ENCODE measurements at places on chromosomes 1 and 21.

GRCh38 chr1:71557138-71557537, 476.3 kb upstream of the ZRANB2 start:
- DNase-seq, result no peak

- DNase-seq, result no peak
Observed at GRCh38 chr1:21773585-21773984, 9.4 kb downstream of the USP48 start.

GRCh38 chr1:228241259-228241658, 33.4 kb downstream of the OBSCN start:
- DNase-seq, result no peak

DNA sequence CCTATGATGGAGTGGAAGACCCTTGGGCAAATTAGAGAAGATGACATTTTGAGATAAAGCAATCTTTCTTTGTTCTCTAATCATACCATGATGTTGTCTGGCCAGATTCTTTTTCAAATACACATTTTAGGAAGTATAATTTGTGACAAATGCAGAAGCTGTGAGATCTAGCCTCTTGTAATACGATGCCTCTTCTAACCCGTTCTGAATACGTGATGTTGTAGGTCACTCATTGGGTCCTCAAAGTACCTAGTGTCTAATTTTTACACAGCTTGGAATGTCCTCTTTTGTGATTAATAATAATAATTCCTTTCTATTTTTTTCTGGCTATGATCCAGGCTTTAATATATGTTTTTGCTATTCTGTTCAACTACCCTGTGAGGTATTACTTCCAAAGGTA, 502.7 kb downstream of the NUF2 start:
- no peak for DNase-seq

DNA sequence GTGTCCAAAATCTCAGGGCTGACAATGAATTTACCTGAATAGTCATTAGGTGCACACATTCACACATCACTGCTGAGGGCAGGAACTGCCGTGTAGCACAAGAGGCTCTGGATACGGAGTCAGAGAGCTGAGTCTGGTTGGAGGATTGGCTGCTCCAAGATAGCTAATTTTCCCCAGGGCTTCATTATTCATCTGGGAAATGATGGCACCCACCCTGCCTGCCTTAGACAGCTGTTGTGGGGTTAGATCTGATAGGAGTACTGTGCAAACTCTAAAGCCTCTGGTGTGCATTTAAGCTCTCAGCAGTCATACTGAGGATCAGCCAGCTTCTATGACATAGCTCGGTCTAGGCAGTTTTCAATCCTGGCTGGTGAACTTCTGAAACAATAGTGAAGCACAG, 67.0 kb downstream of the LMX1A start:
- no peak for DNase-seq

DNA sequence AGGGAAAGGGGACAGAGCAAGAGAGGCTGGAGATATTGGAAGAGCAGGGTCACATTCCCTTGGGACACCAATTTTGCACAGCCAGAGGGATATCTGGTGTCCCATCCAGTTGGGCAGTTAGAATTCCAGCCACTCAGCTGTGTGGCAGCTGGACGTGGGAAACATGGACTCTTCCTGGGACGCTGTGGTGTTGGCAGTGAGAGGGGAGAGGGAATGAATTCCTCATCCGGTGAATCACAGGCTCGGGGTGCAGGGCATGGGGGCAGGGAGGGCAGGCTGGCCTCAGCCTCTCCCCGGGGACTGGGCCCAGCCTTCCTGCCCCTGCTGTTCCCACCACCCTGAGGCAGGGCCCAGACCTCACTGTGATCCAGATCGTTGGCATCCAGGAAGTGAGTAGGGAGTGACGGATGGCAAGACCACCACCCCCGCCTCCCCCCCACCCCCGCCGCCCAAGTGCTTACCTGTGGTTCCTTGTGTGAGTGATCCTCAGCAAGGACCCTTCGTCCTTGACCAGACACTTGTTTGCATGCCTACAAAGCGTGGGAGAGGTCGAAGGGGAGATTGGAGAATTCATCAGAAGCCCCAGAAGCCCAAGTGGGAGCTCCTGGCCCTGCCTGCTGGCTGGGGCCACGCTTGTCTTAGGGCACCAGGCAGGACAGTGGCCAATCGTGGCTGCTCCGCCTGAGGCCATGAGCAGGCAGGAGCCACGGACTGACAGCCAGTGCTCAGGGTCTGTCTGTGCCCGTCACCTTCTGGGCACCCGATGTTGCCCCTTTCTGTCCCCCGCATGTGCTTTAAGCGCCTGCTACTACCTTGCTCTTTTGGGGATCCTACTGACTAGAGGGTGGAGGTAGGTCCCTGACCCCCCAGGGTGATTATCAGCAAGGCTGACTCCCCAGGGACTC, 8.7 kb downstream of the WNT3A start:
- peak; percentile 41 for DNase-seq

DNA sequence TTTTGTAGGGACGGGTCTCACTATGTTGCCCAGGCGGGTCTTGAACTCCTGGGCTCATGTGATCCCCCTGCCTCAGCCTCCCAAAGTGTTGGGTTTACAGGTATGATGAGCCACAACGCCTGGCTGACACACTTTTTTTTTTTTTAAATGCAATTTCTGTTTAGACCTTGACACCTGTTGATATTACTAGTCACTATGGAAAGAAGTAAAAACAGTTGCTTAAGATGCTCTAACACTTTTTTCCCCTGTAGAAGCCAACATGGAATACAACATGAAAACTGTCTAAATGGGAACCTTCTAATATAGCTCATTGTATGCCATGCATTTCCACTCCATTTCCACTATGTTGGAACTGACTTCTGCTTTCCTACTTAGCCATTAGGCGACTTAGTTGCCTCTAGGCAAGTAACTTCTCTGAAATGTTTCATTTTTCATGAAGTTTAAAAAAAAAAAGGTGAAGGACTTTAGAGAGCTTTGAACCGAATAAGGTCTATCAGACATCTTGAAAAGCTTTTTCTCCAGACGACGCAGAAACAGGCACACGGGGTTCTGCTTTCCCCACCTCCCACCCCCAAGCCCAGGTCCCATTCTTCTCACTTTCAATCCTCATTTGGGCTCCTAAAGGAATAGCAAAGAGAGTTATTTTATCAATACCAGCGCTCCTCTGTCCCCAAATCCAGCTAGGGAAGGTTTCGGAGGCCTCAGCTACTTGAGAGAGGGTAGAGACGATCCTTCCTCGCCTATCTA, 648 bp upstream of the DR1 start:
- no peak for DNase-seq

- no peak for DNase-seq
Observed at GRCh38 chr1:67052741-67053534, 1.0 kb downstream of the SLC35D1 start.

- DNase-seq, result no peak
Observed at GRCh38 chr1:152148981-152149380, 10.0 kb downstream of the RPTN start.

DNA sequence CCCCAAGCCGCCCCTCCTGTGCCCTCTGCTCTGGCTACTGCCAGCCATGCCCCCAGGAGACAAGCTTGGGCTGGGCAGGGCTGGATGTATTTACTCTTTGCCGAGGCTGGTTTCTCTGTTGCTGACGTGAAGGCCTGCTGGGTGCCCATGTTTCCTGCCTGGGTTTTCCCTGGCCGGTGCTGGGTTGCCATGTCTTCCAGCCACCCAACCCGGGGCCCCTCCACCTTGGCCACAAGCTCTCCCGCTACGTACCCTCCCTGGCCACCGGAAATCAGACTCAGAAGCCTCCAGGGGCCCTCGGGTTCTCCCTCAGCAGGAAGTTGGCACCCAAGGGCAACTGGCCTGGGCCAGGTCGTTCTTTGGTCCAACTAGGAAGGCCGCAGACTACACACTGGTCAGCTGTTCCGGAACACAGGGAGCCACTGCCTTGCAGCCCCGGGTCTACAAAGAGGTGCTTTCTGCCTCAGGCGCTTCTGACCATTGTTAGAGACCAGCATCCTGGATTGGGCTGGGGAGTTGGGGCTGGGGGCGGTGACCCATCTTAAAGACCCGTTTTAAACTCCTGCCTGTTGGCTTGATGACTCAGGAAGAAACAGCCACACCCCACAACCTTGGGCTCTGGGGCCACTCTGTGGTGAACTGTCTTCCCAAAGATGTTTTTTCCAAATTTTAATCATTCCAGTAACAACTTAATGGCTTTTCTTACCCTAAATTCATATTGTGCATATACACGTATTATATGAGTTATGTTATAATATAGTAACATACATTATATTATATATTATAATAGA, 71.2 kb upstream of the RUNX3 start:
- no peak for DNase-seq

- no peak for DNase-seq
Observed at GRCh38 chr21:31136891-31137290, 98.6 kb upstream of the KRTAP19-8 start.

- DNase-seq, result no peak
Observed at GRCh38 chr1:20626524-20626923, 6.7 kb upstream of the PINK1 start.

GRCh38 chr1:3452866-3453175, 1.6 kb upstream of the ARHGEF16 start:
- no peak for DNase-seq

DNA sequence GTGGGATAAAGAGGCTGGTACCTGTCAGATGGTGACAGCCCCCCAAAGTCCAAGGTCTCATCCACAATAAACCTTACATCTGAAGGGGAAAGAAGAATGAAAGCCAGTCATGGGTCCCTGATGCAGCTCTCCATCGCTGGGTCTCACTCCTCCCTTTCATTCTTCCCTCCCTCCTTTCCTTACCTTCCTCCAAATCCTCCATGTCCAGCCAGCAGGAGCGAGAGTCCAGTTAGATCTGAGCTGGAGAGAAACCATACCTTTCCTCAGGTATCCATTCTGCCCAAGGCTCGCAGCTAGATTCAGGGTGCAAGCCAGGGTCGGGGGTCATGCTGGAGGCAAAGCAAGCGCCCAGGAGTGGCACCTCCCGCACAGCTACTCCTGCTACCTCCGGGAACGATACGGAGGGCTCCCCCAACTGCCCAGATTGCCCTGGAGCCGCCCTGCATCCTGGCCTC, 421 bp downstream of the PSRC1 start:
- DNase-seq, result no peak

DNA sequence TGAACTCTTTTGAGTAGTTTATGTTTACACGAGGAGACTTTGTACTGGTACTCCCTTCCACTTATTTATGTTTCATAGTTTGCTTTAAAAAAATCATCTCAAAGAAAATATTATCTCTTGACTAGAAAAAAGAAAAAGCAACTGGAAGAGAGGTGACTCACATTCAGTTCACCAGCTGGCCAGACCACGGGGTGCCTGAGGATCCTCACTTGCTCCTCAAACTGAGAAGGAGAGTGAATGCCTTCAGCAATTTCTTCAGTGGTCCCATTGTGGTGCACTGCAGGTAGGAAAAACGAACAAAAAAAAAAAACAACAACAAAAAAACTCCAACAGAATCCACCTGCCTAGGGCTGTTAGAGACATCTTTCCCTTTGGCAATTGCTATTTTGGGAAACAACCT, 102.9 kb downstream of the PTPRC start:
- DNase-seq, result no peak

- no peak for DNase-seq
Observed at GRCh38 chr1:143717434-143717833, 254.4 kb downstream of the FAM72C start.

- DNase-seq, result no peak
Observed at GRCh38 chr1:174892016-174892415, 107.7 kb upstream of the CACYBP start.

DNA sequence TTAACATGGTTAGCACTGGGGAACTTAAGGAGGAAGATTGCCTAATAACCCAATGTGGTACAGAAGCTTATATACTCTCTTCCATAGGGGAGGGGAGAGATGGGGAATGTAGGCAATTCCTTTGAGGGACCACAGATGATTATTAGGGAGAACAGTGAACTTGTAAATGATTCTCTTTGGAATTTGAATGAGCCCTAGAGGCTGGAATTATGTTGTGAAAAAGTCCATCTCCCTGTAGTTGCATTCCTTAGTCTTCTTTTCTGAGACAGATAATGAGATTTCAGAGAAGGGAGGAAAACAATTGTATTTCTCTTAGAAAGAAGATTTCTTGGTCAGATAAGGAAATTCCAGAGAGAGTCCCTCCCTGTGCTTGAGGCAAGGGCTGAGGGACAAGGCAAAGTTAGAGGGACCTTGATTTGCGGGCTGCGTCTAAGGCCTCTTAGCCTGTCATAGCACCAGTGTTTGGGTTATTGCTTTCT, 89.0 kb upstream of the HMCN1 start:
- DNase-seq, result no peak

- DNase-seq, result no peak
Observed at GRCh38 chr1:20603504-20604464, 14.9 kb downstream of the CDA start.

DNA sequence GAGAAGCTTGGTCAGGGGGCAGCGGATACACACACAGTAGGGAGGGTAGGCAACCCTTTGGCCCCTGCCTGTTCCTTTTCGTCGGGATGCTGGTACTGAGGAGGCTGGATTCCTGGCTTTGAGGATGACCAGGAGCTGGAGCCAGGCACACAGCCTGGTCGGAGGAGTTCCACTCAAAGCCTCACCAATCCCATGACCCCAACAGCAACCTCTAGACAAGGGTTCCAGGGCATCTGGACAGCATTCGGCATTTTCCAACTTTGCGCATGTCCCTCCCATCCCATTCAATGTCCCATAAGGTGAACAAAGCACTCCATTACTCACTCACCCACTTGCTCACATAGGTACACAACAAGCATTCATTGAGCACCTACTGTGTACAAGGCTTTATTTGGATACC, 42.6 kb upstream of the HMGB4 start:
- DNase-seq, result no peak

DNA sequence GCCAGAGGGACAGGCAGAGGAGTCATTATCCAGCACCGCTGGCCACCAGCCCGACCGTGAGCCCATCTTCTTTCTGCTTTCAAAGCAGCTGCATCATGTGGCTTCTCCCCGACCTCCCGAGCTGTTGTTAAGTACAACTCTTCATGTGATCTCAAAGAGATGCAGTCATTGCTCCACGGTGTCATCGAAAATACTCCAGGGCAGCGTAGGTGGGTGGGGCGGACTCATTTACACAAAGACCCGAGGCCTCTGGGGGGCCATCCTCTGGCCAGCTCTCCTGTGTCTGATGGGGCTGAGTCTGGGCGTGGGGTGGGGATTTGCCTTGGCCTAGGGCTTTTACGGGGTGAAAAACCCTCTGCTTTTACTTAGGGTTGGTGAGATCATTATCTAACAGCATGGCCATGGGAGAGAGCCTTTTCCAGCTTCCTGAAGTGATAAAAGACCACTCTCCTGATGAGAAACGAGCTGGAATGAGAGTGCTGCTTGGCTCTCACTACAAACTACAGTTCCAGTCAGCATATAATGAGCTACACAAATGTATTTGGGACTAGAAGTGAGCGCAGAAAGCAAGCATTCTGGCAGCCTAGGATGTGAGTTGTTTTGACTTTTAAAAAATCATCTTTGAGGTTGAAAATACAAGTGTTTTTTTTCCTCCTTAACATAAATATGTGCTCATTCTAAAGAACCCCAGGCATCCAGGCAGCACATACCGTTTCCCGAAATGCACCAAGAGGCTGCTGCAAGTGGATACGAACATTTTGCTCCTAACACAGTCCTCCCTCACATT, 165.0 kb downstream of the RHOU start:
- DNase-seq, result peak; percentile 28

Data from activated CD8-positive, alpha-beta memory T cell treated with anti-CD3 and anti-CD28 coated beads for 24 hours (primary cell).